ENCODE measurements at places on chromosomes 2 and 18.

DNA sequence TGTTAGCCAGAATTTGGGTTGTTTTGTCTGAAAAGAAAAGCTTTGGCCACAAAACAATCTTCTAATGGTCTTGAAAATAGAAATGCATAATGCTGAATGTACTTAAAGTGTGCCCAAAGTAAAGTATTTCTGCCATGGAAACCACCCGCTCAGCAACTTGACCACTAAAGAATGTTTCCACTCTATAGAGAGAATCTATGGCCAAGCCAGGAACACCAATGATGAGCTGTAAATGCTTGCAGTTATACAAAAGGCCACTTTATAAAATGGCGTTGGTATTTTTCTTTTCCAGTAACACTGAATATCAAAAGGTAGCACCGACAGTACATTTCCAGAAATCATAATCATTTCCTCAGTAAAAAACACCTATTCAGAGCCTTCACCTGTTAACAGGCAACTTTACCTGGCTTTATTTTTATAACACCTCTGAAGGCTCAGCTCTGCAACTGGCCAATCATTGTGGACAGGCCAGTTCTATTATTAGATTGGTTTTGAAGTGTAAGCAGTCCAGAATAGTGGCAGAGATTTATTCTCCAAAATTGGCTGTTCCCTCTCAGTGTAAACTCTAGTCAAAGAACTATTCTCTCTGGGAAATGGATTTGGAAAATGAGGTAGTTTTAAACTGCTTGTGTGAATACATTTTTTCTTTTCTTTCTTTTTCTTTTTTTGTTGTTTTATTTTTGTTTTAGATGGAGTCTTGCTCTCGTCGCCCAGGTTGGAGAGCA, 36.1 kb downstream of the SLC40A1 start:
- no peak for DNase-seq

GRCh38 chr2:150378686-150379085, 108.8 kb downstream of the RND3 start:
- no peak for DNase-seq

GRCh38 chr2:69499242-69499641, 62.0 kb upstream of the NFU1 start:
- no peak for DNase-seq

- DNase-seq = peak; percentile 100
These were observed 602 bp upstream of the DNPEP start for GRCh38 chr2:219388121-219388906.

DNA sequence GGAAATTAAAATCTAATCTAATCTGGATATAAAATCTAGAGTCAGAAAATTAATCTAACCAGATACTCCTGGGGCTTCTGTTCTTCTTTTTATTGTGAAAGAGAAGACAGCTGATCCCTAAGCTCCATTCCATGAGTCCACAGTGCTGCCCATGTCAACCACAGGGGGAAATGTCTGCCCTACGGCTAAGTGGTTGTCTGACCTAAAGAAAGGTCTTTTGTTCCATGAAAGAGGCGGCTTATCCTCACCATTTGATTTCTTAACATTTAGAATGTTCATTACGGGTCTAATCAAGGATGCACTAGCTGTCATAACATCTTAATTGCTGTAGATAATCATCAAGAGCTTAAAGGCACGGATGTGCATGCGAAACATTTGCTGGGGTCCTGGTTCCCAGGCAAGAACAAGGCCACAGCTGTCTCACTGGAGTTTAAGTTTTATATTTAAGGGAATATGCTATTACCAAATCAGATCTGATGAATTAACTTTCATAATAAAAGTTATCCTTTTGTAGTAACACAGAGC, 162.6 kb downstream of the PAX3 start:
- DNase-seq = no peak

- DNase-seq = no peak
These were observed 312.9 kb downstream of the GULP1 start for GRCh38 chr2:188604579-188604978.

GRCh38 chr2:240996834-240997140, 1.6 kb upstream of the SNED1 start:
- DNase-seq = no peak

DNA sequence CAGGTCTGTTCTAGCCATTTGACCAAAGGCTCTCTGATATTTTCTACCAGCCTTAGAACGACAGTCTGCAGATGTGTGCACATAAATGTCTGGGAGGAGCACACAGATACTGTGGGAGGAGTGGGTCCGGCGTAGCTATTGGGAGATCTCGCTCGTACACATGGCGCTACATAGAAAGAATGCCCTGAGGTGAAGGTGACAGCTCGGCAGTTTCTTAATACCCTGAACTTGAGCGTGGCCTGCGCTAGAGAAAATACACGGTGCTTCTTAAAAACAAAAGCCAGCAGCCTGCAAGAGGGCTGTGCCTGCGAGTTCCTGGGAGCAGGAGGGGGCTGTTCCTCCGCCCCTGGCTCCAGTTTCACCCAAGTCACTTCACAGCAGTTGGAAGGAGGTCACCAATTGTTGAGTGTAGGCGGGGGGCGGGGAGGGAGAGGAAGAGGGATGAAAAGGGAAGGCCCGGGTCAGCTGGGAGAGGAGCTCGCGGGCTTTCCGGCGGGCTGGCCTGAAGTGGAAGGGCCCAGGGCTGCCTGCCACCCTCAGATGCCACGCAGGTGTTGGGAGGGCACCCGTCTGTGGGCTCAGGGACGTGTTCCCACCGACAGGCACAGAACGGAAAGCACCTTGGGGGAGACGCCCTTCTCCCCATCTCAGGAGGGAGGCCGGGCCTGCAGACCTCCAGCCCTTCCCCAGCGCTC, 124.7 kb upstream of the ZNF516 start:
- DNase-seq = no peak

DNA sequence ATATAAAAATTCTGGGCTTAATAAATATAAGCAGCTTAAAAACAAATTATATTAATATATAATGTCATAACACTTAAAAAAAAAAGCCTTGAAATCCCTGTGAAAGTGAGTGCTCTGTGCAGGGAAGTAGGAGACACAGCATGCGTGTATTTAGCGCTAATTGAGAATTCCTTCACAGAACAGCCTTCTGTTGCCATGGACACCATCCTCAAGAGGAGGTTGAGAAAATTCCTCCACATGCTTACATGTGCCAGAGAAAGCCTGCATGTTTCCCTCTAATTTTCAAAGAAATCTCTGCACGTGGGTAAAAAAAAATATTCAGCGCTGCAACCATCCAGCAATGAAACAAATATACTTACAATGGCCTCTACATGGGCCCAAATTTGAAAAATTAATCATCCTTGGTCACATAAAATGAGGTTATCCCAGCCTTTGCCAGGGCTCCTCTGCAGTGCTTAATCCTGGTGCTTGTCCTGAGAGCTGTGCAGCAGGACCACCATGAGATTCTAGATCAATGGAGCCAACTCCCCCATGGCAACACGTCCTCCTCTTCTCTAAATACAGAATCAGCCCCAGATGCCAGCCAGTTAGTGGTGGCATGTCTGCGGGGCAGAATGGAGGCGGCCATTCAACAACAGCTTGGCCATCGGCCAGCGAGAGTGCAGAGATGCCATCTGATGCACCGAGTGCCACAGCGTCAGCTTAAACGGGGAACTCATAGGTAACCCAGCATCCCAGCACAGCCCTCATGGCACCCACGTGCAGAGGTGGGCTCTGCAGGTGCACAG, 228.0 kb downstream of the MYT1L start:
- no peak for DNase-seq

GRCh38 chr2:160479269-160479668, 14.3 kb downstream of the RBMS1 start:
- DNase-seq = no peak

DNA sequence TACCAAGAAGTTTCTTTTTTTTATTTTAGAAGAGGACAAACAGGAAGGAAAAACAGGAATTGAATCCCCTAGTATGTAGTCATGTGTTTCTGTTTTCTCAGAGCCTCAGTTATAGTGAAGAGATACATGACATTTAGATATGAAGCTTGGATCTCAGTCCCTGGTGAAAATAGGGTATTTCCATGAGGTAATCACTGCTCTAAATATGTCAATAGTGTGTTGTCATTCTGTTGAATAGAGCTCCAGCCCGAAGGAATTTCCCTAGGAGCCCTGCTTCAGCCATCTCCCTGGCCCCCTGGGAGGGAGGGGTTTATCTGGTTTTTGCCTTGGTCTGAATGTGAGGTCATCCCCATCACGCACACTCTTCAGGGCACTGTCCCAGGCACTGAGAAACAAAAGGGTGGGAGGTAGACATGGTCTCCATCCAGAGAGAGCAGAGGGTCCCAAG, 47.1 kb upstream of the REL start:
- no peak for DNase-seq

DNA sequence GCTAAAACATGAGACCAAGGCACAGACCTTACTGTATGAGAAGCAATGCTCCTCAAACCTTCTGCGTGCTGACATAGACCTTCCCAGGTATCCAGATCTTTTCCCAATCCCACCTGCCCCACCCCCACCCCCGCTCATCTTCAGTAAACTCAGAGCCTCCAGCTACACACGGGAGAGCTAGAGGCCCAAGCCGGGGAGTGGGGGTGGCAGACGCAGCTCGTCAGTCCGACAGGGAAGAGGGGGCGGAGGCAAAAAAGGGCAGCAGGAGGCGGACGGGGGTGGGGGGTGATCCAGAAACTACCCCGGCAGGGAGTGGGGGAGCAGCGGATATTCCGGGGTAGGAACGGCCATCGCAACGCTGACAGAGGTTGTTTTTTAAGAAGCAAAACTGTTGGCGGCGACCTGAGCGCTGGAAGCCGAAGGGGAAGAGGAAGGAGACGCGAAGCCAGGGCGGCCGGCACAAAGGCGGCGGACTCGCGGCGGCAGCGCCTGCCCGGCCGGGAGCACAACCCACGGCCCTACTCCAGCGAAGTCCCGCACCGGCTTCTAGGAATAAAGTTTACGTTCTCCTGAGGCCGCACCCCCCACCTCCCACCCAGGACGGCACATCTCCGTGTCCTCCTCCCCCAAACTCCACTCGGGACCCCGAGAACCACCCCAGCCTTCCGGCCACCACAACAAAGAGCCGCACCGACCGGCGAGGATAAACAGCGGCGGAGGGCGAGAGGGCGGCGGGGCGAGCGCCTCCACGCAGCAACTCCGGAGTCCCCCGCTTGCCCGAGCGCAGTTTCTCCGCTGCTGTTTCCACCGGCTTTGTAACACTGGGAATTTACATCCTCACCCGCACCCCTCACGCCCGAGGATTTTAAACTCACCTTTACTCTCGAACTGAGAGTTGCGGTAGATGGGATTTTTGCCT, 722 bp downstream of the BAZ2B start:
- peak; percentile 30 for DNase-seq

GRCh38 chr2:237601453-237602116, 11.1 kb upstream of the RAB17 start:
- no peak for DNase-seq

GRCh38 chr18:44392933-44393332, 287.8 kb upstream of the SETBP1 start:
- no peak for DNase-seq

DNA sequence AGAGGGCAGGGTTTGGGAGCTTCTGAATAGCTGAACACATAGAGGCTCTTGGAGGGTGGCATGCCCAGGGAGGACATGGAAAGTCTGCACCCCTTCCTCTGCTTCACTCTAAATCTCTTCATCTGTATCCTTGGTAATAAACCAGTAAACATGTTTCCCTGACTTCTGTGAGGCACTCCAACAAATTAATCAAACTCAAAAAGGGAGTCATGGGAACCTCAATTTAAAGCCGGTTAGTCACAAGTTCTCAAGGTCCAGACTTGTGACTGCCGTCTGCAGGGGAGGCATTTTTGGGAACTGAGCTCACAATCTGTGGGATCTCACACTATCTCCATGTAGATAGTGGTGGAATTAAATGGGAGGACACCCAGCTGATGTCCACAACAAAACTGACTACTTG, 33.1 kb upstream of the STON1 start:
- DNase-seq = no peak

DNA sequence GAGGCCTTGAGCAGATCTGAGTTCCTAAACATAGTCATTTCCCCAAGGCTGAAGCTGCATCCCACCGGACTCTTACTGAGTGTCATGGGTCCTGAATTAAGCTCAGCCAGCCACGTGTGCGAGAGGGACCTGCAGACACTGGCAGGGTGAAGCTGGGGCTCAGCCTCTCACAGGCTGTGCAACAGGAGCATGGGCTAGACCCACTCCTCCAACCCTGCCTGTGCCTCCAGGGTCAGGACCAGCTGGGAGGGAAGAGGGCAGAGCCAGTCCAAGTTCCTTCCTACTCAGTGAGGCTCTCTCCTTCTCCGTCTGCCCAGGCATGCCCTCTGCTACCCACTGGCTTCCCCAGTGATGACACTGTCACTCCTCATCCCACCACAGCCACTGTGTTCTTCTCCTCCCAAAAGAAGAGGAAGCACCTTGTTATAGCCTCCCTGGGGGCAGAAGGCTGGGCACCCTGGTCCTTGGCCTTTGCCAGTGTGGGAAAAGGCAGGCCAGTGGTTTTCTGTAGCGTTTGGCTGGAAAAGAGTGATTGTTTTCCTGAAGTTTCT, 78.9 kb downstream of the KCNF1 start:
- no peak for DNase-seq

DNA sequence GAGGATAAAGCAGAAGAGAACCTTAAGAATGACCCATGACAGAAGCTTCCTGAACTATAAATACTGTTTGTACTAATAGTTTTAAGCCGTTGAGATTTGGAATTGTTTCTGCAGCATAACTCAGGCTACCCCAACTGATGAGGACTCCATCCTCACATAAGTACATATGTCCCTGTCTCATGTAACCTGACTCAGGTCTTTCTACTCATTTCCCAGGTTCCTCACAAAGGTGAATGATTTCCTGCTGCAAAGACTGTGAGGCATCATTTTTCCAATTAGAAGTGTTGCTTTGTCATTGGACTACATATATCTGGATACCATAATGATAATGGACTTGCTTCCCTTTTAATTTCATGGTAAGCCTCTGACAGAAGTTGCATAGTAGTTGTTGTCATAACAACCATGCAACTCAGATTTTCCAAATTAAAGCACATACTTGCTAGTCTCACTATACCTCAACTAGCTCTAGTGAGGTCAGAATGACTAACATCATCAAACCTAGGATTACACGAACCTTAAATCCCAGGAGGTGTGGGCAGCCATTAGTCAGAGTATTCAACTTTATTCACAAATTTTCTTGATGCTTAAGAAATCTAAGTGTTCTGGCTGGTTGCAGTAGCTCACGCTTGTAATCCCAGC, 38.0 kb upstream of the NEDD4L start:
- no peak for DNase-seq

GRCh38 chr2:44479127-44479887, 117.6 kb downstream of the CAMKMT start:
- DNase-seq = peak; percentile 27

DNA sequence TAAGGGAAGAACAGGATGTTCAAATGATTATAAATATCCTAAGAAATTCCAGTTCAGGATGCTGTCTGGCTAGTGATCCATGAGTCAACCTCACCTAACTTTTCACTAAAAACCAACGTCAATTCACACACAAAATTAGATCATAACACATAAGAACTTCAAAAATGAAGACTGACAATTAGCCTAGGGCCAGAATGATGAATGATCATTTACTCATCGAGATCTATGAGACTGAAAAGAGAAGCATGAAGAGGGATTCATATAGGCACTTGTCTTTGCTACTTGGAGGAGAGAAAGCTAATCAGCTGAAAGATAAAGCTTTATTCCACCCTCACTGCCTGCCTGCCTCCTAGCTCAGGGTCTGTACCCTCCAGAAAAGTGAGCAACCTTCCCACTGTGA, 29.8 kb downstream of the ADD2 start:
- no peak for DNase-seq

GRCh38 chr2:207765547-207765946, 4.2 kb downstream of the FZD5 start:
- DNase-seq = no peak

All from CD8-positive, alpha-beta T cell (primary cell).